Large intestine (tissue), 12 donors: ENCODE measurements at places on chromosomes 5 and 9.

- no peak for DNase-seq
These were observed 509.8 kb upstream of the CHD1 start for GRCh38 chr5:99438619-99439018.

- no peak for DNase-seq
These were observed 104.1 kb upstream of the NIPBL start for GRCh38 chr5:36772276-36773140.

DNA sequence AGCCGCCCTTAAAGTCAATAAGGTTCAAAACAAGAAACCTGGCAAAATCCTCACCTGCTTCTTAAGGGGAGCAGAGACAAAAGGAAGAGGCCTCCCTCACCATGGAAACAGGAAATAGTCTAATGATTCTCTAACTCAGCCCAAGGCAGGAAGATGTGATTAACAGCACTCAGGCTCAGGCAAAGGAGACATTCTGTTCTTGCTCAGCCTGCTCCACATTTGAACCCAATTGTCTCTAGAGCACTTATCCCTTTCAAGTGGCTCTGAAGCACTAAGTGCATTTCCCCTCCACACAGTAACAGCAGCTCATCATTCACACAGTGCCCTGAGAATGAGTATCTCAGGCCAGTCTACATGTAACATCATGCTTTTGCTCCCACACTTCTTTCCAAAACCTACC lies 72.3 kb downstream of the NIPSNAP3B start:
- DNase-seq: peak; percentile 11

GRCh38 chr5:67268231-67269021 lies 71.8 kb upstream of the CD180 start:
- peak; percentile 86 for DNase-seq

DNA sequence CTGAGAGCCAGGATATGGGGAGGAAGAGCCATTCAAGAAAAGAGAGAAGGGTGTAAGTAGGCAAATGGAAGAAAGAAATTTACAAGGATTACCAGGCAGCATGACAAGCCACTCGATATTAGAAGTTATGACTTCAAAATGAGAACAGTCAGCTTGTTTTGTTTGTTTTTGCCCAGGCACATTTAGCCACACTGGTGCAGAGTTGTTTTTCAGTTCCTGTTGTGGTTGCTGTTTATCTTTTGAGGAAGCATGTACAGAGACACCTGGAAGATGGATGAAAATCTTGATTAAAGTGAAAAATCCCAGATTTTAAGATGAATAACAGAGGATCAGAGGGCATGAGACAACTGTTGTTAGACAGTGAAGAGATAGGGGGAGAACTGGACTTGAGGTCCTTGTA lies 199.1 kb downstream of the MTRR start:
- DNase-seq: no peak

- no peak for DNase-seq
These were observed 62.8 kb downstream of the KIF4B start for GRCh38 chr5:155076379-155076778.

DNA sequence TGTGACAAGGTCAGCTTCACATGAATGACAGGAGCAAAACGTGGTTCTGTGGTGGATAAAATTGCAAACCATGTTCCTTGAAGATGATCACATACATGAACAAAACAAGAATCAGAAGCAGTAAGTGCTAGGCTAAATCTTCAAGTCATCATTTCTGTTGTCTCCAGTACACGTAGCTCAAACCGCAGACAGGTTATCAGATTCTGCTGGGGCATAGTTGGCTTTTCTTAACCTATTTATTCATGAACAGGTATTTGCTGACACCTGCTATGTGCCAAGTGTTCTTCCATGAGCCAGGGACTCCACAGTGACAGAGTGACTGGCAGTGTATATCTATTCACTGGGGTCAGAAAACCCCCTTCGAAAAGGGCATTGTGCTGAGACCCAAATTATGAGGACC lies 20.8 kb downstream of the MFAP3 start:
- DNase-seq: no peak

DNA sequence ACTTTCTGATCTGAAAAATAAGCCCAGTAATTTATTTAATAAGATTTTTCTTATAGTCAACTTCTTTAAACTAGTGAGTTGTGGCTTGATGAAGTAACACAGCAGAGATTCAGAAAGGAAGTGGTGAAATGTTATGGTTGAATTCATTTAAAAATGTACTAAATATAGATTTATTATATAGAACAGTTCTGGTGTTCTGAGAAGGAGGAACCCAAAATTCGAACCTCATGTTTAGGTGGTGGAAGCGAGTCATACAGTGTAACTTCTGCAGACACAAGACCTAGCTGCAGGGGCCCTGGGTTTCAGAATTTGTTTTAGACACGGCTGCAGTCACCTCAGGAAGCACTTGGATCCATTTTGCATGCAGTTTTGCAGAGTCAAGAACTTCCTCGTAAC lies 188.2 kb downstream of the TRIO start:
- DNase-seq: no peak
